ENCODE measurements at places on chromosomes 2 and 18. TPM values are rescaled to one million over a fixed set of nuclear protein-coding genes. Genes with fewer than 3 reads are reported as not detected.
A peak's percentile ranks its signal among the peaks of the same experiment; 100 is the strongest.

DNA sequence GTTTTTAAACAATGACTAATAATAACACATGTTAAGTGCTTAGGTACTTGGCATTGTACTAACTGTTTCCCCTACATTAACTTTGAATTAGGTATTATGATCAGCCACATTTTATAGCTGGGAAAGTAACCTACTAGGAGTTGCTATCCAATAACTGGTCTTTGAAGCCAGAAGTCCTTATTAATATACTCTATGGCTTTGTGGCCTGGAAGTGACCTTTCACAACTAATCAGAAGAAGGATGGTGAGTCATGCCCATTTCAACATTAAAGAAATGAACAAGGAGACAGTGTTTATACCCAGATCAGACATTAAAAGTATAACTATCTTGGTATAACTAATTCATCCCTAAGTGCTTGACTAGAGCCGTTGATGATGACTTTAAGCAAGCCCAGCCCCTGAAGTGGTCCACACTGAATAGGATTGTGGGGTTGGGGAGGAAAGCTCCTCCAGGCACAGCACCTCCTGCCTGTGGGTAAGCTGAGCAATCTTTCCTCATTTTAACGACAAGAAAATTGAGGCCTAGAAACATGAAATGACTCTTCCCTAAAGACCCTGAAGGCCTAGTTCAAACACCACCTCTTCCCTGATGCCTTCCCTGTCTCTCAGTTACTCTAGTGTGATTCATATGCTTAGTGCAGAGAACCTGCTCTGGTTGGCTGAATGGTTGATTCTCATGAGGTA is 71.6 kb upstream of the RFX8 start:
- no peak for DNase-seq

Gene PID1
- total RNA-seq: not detected

DNA sequence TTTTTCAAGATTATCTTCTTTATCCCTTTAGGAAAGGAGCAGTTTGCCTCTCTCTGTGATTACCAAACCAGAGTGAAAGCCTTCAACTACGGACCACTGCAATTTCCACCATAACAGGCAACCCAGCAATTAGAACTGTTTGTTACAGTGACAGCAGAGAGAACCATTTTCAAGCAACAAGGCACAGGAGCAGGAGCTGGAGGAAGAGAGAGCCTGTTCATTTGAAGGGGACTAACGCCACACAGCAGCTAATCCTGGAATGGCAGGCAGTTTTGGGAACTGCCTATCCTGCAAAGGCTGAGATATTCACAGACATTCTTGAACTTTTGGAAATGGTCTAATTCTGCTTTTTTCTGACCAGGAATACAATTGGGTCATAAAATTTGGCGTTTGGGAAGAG is 1541.9 kb upstream of the PIK3C3 start:
- DNase-seq: no peak

DNA sequence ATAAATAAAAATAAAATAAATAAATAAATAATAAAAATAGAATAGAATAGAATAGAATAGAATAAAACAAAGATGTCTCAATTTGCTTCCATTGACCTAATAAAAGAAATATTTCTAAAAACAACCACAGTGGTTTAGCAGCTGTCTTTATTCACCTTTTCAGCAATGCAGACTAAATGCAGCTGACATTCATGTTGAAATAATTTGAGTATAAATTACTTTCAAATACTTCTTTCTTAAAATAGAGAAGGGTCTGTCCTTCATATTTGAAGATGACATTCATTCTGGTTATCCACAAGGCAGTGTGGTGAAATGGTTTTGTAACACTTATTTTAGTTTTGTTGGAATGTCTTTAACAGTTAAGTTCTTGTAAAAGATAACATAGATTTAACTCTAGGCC is 469.4 kb downstream of the IRS1 start:
- no peak for DNase-seq

- DNase-seq: no peak
Observed at GRCh38 chr2:82215212-82215611, 1910.7 kb upstream of the LRRTM1 start.

Gene FAHD2B
- total RNA-seq: 27.1 TPM

GRCh38 chr2:152054593-152054992 is 44.3 kb downstream of the CACNB4 start:
- DNase-seq: no peak

GRCh38 chr2:74474899-74475298 is 2.4 kb upstream of the MRPL53 start:
- no peak for DNase-seq

Gene TUBB8B
- total RNA-seq: not detected

GRCh38 chr2:137826373-137827372 is 137.6 kb upstream of the HNMT start:
- no peak for DNase-seq

Gene LIPG
- 0.59 TPM for total RNA-seq

GRCh38 chr2:48607307-48608014 is 10.2 kb upstream of the GTF2A1L start:
- DNase-seq: no peak

DNA sequence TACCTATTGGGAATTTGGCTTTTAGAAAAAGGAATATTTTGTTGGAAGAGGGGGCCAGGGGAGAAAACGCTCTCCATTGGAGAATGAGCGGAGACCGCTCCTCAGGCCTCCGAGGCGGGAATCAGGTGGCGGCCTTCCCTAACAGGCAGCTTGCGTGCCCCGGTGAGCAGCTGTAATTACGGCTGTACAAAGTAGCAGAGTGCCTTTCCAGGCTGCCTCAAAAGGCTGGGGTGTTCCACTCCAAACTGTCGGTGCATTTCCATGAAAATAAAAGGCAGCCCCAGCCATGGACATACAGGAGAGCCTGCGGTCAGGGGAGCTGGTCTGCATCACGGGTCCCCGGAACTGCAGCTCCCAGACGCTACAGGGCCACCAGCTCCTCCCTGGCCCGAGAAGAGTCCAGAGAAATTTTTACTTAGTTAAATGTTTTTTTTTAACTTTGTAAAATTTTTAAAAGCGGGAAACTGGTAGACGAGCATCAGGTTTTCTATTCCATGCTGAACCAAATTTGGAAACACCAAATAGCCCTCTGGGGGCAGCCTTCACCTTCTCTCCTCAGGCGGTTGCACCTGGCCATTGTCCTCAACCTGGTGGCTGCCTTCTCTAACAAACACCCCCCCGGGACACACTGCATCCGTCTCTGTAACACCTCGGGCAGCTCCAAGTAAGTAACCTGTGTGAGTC is 209.3 kb upstream of the SALL3 start:
- no peak for DNase-seq

Gene IHH
- 0.09 TPM for total RNA-seq

- DNase-seq: no peak
Observed at GRCh38 chr2:5538313-5538712, 153.9 kb upstream of the SOX11 start.

Gene EML6
- total RNA-seq: 0.25 TPM

DNA sequence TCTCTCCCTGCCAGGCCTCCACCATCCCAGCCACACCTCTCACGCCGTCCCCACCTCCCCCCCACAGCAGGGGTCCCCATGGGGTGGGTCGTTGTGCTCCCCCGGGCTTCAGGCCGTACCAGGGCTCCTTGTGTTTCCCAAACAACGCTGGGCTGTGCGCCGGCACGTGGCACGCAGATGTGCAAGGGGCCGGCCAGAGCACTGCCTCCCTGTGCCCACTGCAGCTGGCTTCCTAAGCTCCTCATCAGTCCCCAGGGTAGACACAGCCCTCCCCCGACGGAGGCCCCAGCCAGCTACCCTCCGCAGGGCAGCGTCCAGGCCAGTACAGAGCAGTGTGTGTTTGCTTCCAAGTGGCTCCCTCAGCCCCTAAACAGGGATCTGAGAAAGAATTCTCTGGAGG is 34.0 kb downstream of the BIN1 start:
- DNase-seq: no peak

GRCh38 chr18:49177812-49178211 is 227.0 kb upstream of the SMAD7 start:
- DNase-seq: no peak

DNA sequence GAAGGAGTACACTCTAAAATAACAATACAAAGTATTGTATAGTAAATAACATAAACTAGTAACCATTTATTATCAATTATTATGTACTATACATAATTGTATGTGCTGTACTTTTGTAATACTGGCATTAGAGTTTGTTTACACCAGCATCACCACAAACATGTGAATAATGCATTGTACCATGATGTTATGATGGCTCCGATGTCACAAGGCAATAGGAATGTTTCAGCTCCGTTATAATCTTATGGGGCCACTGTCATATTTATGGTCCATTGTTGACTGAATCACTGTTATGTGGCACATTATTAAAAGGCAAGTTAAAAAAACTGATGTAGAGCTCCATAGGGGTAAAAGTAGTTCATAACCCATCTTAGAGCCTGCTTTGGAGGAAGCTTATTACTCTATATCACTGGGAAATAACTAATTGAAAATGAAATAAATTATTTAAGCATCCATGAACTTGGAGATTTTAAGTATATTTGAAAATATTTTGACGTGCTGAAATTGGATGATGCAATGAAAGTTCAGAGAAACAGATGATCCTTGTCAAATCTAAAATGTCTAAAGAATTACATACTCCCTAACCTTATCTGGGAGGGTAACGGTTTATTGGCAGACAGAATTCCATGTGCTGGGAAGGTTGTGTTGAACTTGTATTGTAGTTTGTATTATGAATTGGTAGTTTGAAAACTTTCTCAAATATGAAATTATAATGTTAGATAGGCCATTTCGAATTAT is 2.4 kb downstream of the SKA1 start:
- DNase-seq: no peak

- no peak for DNase-seq
Observed at GRCh38 chr18:77344786-77345500, 95.3 kb downstream of the GALR1 start.

- peak; percentile 15 for DNase-seq
Observed at GRCh38 chr2:31319406-31320175, 85.6 kb downstream of the EHD3 start.

Measured in activated T-helper 2 cell treated with anti-CD3 and anti-CD28 coated beads, Interferon-gamma antibody, Interleukin-2, Interleukin-4, amounts not matched to agents 10 μg/mL and 5 μg/mL and 100 μg/mL, durations not matched to agents 14 hours and 24 hours and 36 hours (primary cell).